ENCODE measurements at places on chromosomes 11 and 22.

GRCh38 chr11:32312865-32313403 lies 122.4 kb downstream of the WT1 start:
- peak; percentile 88 for DNase-seq

DNA sequence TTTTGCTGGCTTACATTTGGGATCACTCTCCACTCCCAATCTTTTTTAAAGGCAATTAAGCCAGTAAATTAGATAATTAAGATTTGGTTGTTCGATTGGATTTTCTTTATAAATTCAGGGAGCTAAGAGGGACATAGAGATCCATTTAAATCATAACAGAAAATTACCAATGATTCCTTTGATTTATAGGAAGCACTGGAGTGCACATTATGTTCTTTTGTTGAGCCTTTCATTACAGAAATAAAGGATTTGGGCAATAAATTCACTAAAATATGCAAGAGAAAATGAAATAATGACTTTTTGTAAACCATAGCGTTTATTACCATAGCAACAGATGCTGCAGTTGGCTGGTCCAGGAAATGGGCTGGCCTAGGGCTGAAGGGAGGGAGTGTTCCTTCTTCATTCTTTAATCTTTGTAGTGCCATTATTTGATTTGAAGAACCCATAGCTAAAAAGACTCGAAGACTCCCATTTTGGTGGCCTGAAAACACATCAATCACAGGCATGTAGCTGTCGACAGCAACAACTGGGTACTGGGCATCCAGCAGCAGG lies 73.0 kb downstream of the C2CD3 start:
- DNase-seq = no peak

DNA sequence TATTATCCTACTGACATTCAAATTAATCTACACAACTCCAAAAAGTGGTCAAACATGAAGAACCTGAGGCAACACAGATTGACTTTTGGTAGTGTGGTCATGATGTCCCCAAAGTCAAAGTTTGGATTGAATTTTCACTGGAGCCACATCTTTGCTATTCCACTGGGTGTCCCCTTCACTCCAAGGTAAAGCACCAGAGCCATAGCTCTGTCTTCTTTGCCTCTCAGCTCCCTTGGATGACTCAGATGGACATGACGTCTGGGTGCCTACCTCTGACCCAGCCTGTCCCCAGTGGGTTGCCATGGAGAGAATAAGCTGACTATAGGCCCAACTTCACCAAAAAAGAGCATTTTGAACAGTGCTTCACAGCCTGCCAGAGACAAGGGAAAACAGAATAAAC lies 57.4 kb upstream of the ARHGAP42 start:
- no peak for DNase-seq

- DNase-seq = no peak
Measured at GRCh38 chr22:46237453-46238124, 12.5 kb downstream of the CDPF1 start.

- no peak for DNase-seq
Measured at GRCh38 chr22:31439808-31440207, 40.4 kb downstream of the DRG1 start.

- no peak for DNase-seq
Measured at GRCh38 chr11:2210366-2211112, 38.9 kb upstream of the TH start.

- DNase-seq = no peak
Measured at GRCh38 chr11:20045098-20045688, 115.1 kb downstream of the DBX1 start.

- no peak for DNase-seq
Measured at GRCh38 chr22:30245181-30245984, 1.2 kb downstream of the LIF start.

GRCh38 chr11:128487978-128488377 lies 99.4 kb downstream of the ETS1 start:
- DNase-seq = no peak

DNA sequence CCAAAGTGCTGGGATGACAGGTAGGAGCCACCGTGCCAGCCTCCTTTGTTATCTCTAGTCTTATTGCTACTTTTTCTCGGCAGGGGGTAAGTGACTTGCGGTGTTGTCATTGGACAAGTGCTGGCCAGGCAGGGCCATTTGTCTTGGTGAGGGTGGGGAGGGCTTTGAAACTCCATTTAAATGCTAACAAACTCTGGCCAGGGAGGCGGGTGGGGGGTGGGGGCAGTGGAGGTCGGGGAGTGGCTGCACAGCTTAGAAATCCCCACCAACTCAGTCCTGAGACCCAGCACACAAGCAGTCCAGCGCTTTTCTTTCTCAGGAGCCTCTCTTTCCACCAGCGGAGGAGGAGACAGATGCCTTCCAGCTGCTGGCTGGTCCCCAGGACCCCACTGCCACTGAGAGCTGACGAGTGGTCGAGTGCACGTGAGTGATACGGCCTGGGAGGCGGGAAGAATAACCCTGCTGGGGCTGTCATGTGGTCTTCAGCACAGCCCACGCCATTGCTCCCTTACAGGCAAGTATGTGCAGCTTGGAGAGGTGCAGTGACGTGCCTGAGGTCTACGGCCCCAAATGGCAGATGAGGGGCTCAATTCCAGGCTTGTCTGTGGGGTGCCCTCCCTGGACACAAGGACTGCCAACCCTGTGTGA lies 24.2 kb upstream of the OSBPL5 start:
- DNase-seq = no peak

GRCh38 chr11:119764108-119764868 lies 35.3 kb upstream of the NECTIN1 start:
- DNase-seq = no peak

GRCh38 chr11:60118338-60118737 lies 29.9 kb downstream of the MS4A2 start:
- DNase-seq = no peak

DNA sequence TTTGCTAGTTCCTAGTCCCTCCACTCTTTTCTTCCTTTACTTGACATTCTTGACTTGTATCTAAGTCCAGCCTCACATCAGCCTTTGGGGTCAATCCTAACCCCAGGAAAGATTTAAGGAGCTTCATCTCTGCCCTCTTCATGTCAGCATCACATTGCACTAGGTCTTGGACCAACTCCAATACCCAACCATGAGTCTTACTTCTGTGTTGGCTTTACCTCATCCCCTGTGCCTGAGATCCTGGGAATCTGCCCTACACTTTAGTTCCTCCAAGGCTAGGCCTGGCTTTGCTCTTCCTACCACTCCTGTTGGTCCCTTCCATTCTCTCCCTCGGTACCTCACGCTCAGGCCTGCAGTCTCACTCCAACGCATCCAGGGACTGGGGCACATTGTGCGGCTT lies 117.0 kb downstream of the SLC1A2 start:
- DNase-seq = no peak

DNA sequence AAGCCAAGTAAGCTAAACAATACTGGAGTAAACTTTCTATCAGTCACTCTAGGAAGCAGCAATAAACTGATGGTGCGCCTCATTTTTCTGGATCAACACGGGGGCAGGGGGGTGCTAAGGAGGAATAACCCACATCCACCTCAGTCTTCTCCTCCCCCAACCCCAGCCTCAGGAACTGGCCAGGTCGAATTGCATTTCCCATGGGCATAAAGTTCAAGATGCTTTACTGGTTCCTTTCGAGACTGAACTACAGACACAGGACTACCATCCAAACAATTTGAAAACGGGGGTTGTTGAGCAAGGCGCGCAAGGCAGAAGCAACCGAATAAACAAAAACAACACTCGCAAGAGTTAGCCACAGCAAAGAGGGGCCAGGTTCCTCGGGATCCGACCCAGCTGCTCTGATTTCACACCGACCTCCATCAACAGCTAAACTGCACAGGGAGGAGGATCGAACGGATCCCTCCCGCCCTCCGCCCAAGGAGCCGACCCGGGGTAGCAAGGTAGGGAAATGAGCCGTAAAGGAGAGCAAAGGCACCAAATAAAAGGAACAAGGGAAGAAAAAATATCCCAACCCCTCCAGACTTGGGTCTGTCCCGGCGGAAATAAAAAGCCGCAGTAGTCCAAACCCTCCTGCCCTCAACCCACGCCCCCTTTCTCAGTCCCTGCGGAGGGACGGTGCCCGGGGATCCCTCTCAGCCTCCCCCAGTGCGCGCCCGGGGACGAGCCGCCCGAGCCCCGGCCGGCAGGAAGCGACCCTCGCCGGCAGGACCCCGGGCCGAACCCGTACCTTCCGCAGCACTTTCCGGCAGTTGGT lies 801 bp downstream of the SESN3 start:
- no peak for DNase-seq

- DNase-seq = peak; percentile 64
Measured at GRCh38 chr11:32088117-32088941, 2.5 kb upstream of the RCN1 start.

- no peak for DNase-seq
Measured at GRCh38 chr11:73398132-73398526, 21.9 kb downstream of the RELT start.

GRCh38 chr22:49087198-49087597 lies 740.5 kb downstream of the BRD1 start:
- DNase-seq = no peak

GRCh38 chr11:29641201-29641600 lies 375.6 kb downstream of the KCNA4 start:
- DNase-seq = no peak

GRCh38 chr22:21726650-21727049 lies 8.9 kb downstream of the YPEL1 start:
- peak; percentile 28 for DNase-seq

DNA sequence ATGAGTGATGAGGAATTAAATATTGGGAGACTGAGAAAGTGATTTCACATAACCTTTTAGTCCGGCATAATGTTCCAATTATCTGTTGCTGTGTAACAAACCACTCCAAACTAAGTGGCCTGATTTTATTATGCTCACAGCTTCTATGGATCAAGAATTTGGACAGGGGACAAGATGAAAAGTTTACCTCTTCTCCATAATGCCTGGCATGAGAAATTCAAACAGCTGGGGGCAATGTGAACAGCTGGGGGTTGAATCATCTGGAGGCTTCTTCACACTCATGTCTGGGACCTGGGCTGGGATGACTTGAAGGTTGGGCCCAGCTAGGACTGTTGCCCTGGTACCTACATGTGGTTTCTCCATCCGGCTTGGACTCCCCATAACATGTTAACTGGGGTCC lies 99.4 kb upstream of the DRD2 start:
- DNase-seq = no peak

DNA sequence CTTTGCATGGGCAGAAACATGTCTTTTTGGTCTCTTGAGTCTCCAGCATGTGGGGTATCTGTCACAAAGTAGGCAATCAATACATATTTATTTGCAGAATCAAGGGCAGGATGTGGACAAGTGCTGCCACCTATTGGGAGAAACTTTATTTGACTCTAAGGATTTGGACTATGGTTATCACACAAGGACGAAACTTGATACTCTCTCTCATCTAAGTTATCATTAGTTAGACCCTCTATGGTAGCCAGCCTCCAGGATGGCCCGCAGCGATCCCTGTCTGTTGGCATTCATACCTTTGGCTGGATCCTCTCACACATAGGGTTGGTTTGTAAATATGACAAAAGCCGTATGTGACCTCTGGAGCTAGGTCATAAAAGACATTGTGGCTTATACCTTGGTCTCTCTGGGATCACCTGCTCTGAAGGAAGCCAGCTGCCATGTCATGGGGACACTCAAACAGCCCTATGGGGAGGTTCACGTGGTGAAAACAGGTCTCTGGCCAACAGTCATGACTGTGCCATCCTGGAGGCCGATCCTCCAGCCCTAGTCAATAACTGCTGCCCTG lies 1.1 kb upstream of the FBXO7 start:
- peak; percentile 70 for DNase-seq

DNA sequence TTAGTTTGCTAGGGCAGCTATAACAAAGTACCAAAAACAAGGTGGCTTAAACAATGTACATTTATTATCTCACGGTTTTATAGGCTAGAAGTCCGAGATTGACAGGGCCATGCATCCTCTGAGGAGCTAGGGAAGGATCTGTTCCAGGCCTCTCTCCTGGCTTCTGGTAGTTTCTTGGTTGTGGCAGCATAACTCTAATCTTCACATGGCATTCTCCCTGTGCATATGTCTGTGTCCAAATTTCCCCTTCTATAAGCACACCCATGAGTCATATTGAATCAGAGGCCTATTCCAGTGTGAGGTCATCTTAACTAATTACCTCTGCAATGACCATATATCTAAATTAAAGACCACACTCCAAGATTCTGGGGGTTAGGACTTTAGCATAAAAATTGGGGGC lies 31.3 kb upstream of the MMP13 start:
- DNase-seq = peak; percentile 17

DNA sequence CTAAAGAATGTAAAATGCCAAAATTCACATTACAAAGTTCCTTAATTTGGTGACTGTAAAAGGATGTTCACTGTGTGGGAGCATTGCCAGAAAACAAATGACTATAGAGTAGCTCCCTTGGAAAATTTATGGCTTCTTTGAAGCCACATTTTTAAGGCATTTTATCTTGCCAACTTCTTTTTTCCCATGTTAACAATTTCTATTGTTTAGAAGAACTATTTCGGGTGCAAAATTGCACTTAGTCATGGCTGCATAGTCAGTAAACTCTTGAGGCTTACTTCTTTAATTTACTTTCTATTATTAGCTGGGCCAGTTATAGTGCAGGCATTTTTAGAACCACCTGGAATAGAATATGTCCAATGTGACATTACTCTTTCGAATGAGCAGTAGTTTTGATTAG lies 515.3 kb downstream of the JRKL start:
- no peak for DNase-seq

- DNase-seq = no peak
Measured at GRCh38 chr11:33652431-33652830, 48.2 kb downstream of the C11orf91 start.

DNA sequence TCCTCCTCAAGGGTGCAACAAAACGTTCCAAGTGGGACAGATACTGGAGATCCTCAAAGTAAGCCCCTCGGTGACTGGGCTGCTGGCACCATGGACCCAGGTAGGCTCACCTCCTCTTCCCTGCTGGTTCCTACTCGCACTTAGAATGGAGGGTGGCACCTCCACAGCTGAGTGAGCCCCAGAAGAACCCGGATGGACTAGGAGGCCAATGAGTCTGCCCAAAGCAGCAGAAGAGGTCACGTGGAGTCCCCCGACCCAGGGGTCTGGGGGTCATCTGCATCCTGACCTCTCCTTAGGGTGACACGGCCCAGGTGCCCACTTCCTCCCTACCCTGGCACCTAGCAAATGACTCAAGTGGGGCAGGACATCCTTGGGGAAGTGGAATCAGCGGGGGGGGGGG lies 4.4 kb downstream of the APOL1 start:
- no peak for DNase-seq

Data from suppressor macrophage treated with lipopolysaccharide for 4 hours (primary cell).